ENCODE measurements at places on chromosomes 3 and 15.

- DNase-seq: no peak
Observed at GRCh38 chr15:74780523-74781430, 1.1 kb upstream of the CSK start.

DNA sequence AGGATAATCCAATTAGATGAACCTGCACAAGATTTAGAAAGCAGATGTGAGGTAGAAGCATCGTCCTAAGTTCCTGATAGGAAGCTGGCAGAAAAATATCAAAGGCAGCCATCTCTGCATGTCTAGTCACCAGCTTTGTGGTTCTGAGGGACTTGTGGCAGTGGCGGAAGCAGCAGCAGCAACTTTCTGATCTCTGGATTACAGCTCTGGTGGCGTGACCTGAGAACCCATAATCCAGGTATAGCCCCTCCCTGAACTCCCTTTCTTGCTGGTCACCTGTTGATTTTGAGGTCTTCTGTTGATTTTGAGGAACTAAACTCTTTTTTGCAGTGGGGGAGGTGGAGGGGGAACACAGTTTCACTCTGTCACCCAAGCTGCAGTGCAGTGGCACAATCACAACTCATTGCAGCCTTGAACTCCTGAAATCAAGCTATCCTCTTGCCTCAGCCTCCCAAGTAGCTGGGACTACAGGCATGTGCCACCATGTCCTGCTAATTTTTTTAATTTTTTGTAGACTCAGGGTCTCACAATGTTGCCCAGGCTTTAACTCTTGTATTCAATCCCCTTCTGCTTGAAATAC is 7.9 kb downstream of the FSIP1 start:
- DNase-seq: no peak

- DNase-seq: no peak
Observed at GRCh38 chr3:113773381-113773780, 26.5 kb downstream of the ATP6V1A start.

GRCh38 chr15:67006083-67007065 is 59.0 kb upstream of the SMAD3 start:
- no peak for DNase-seq

DNA sequence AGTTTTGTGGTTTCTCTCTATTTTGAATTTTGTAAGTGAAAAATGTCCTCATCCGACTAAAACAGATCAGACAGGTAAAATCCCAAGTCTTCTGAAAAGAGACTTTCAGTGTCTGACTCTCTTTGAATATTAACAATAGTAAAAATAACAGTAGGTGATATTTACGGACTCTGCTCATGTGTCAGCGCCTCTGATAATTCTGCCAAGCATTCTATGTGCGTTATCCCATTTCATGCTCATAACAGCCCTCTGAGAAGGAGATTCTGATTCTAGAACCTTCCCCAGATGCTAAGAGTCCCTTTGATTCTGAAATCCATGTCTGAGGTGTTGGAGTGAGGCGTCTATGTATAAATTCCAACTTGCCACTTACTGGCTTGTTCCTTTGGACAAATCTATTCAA is 282.8 kb downstream of the FEZF2 start:
- no peak for DNase-seq

GRCh38 chr3:22922317-22922716 is 280.8 kb upstream of the UBE2E2 start:
- DNase-seq: no peak

GRCh38 chr3:125192190-125193035 is 20.1 kb downstream of the SLC12A8 start:
- no peak for DNase-seq

GRCh38 chr3:186534113-186534669 is 10.0 kb downstream of the CRYGS start:
- no peak for DNase-seq

- DNase-seq: no peak
Observed at GRCh38 chr3:11699083-11699427, 55.3 kb upstream of the VGLL4 start.

DNA sequence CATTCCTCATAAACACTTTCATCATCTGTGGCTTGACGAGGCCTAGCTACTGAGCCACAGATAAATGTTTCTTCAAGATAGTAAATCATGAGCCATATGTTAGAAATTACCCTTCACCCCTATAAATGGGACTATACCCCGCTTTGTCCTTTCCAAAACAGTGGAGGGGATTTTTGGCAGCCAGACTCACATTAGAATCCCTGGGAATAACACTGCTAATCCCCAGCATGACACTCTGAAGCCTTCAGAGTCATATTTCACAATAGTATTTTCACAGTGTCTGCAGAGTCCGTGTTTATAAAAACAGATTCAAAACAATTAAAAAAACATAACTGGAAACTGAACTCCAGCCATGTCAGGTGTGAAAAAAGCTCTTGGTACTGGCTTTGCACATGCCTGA is 271.6 kb downstream of the ERC2 start:
- DNase-seq: no peak

GRCh38 chr3:42518800-42519567 is 16.5 kb downstream of the VIPR1 start:
- no peak for DNase-seq

DNA sequence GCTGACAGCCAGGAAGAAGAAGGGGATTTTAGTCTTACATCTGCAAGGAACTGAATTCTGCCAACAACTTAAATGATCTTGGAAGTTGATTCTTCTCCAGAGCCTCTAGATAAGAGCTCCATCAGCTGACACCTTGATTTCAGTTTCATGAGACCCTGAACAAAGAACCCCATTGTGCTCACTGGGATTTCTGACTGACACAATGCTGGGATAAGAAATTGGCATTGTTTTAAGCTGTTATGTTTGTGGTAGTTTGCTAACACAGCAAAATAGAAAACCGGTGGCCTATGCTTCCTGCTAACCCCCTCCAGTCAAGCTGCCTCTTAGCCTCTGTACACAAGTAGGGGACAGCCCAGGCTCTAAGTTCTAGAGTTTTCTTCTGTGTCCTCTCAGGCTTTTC is 36.2 kb downstream of the MASP1 start:
- no peak for DNase-seq

DNA sequence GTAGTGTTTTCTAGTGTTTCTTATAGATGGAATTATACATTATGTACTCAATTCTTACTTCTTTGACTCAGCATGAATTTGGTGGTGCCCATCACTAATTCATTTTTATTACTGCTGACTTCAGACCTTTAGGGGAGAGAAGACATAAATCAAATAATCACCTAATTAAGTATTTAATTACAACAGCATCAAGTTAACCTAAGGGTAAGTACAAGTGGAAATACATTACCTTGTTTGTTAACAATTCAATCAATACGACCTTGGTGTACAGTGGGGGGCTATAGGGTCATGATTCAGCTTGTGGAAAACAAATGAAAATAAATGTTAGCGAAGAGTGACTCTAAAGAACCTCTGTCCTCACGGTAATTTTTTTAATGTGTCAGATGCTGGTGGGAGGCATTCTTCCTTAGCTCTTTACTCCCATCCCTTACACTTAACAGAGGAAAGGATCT is 538 bp upstream of the CAPN7 start:
- no peak for DNase-seq

DNA sequence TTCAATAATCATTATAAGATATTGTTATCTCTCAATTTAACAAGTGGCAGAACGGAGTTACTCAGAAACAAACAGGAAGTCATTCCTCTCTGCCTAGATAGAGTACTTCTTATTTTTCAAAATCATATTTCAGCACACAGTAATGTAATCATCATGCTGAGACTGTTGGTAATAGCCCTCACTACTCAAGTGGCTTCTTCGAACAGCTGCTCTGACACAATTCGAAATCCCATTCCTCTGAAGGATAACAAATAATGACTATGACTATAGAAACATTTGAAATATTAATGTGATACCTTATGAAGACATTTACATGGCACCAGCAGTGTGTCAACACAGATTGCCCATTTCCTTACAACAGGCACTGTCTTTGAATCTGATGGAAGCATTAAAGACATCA is 1249.8 kb downstream of the NSUN3 start:
- DNase-seq: no peak

GRCh38 chr15:99333981-99334380 is 82.7 kb downstream of the LRRC28 start:
- DNase-seq: no peak

DNA sequence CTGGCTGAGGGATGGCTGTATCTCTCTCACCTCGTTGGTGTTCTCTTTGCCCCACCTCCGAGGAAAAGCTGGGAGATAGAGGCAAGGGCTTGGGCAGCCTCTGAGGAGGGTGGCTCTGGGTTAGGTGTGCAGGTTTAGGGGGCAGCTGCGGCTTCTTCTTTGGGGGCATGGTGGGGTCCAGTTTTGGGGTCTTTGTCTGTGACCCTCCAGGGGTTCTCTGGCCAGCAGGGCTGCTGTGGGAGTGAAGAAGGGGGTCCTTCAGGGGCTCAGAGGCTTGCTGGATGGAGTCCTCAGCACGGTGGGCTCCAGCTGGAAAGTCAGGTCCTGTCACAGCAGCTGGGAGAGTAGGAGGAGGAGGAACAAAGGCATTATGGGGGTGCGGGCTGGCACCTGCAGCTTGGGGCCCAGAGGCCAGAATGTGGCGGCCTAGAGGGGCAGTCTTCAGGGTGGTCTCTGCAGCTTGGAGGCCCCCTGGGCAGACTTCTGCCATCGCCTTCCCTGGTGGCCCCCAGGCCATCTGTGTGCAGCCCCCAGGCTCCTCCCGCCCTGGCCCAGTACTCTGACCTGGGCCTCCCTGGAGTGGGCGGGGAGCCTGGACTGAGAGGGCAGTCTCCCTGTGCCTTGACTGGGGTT is 7.0 kb downstream of the XIRP1 start:
- DNase-seq: no peak

GRCh38 chr3:61169621-61170251 is 81.5 kb downstream of the FHIT start:
- no peak for DNase-seq

DNA sequence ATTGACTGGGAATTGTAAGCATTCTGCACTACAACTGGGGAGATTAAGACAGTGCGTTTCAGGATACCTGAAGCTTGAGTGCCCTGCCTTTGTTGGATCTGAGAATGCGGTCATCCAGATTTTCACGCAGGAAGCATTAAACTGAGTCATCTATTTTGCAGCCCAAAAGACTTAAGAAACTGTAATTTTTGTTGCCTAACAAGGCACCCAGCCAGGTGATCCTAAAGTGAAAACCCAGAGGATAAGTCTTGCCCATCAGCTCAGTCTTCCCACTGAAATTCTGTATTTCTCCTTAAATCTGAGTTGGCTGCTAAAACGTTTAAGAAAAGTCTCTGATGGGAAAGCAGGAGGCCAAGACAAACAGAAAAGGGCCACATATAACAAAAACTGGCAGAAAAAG is 242.5 kb upstream of the TMCO5A start:
- DNase-seq: no peak
